ENCODE measurements at places on chromosomes 12 and 14.

DNA sequence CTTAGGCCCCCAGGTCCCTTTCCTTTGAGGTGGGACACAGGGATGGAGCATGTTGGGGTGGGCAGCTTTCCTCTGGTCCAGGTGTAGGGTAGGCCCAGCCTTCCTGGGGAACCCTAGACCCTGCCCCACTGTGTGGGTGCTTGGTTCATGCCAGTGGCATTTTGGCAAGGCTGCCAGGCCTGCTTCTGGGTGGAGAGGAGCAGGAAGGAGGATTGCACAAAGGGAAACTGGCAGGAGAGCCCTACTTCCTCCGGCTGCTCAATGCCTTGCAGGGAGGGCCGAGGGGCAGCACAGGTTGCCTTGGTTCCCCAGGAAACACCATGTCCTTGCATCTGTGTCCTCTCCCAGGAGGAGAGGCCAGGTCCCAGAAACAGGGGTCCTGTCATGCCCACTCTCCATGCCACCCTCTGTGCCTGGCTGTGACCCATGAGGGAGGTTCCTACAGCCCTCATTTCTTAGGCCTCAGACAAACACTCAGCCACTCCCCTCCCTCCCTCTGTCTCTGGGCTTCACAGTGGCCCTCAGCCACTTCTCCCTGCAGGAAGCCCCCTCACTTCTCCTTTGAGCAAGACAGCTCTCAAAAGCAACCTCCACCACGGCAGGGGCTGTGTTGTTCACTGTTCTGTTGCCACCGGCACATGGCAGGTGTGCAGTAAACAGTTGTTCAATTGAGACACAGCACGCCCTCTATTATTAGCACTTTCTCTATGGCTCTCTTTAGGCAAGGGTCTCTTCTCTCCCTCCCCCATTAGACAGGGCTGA lies 6.8 kb upstream of the KRT80 start:
- no peak for DNase-seq

- no peak for DNase-seq
Observed at GRCh38 chr12:78684419-78684818, 180.2 kb upstream of the SYT1 start.

DNA sequence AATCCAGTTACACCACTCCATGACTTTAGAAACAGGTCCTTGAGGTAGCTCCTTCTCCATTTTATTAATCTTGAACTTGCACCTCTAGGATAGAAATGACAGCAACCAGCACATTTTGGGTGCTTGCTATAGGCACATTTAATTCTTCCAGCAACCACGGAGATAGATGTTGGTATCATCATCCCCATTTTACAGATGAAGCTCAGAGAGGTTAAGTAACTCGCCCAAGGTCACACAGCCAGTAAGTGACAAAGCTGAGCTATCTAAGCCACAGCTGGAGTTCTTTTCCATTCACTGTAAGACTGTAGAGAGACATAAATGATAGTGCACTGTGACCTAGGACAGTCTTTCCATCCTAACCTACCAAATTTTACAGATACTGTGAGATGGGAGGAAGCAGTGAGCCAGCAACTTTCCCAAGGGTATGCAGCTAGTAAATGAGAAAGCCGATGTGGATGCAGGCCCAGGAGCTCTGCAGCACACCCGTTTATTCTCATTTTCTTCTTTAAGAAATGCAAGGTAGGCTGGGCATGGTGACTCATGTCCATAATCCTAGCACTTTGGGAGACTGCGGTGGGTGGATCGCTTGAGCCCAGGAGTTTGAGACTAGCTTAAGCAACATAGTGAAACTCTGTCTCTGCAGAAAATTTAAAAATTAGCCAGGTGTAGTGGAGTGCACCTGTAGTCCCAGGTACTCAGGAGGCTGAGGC lies 103.2 kb downstream of the TBX5 start:
- DNase-seq, result no peak

GRCh38 chr12:97075934-97076630 lies 169.0 kb downstream of the NEDD1 start:
- no peak for DNase-seq

DNA sequence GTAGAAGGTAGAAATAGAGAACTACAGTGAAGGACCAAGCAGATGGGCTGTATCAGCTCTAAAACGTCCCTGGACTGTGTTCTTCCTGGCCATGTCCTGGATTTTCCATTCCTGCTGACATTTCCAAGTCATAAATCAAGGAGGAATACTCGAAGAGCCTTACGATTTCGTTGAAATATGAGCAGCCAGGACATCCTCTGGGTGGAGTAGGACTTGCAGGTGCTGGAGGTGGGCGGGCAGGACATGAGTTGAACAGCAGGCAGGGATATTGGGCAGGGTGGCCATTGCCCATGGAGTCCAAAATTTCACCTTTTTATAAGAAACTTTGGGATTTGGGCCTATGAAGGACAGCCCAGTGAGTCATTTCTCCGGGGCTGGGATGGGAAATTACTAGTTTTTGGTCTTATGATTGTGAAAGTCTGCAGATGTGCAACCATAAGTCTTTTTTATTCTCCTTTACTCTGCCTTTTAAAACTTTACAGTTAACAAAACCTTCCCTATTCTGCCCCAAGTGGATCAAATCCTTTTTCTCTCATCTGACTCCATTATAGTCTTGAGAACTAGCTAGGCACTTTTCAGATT lies 88.8 kb downstream of the TMX1 start:
- peak; percentile 51 for DNase-seq

Data from fibroblast of skin of abdomen (primary cell).